Left cardiac atrium (tissue), 4 donors: ENCODE measurements at places on chromosomes 7 and 10. TPM values are rescaled to one million over a fixed set of nuclear protein-coding genes. Genes with fewer than 3 reads are reported as not detected.

DNA sequence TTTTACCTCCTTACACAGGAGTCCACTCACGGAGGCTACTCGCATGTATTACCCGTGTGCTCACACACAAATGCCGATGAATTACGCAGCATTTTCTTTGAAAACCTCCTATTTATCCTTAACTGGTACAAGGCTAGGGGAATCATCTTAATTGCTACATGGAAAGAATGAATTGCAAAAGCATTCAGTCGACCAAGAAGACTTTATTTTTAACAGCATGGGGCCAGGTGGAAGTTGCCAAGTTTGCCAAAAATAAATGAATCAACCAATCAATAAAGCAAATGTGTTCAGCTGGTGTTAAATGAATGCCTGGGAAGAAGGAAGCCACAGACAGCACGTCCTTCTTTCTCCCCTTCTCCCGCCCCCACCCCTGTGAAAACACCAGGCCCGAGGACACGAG lies 55.8 kb downstream of the CTBP2 start:
- DNase-seq, result no peak

DNA sequence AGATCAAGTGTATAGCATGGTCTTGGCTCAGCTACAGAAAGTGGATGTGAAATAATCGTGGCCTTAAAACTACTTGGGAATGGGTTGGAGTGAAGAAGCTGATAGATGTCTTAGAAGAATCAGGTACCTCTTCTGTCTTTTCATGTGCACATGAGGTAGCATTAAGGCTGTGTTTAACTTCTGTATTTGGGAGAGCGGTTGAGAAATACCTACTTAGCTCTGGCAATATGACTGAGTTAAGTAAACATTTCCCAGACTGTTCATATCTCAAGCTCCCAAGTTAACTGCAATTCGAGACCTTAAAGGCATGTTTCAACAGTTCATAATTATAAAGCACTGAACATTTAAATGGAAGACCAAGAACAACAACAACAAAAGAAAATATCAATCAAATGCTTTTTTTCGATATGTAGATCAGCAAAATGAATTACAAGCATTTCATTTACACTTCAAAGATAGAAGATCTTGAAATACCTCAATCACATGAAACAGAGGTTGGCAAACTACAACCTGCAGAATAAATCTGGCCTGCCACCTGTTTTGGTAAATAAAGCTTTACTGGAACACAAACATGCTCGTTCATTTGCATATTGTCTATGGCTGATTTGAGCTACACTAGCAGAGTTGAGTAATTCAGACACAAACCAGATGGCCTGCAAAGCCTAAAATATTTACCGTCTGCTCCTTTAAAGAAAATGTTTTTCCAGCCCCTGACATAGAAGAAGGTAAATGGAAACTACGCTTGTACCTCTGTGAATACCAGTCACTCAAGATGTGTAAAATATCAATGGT lies 337.1 kb upstream of the GLI3 start:
- no peak for DNase-seq

- DNase-seq, result no peak
These were observed 37.0 kb downstream of the CCSER2 start for GRCh38 chr10:84365335-84365881.

The CCDC186 gene
- 17.9 TPM for total RNA-seq

The CPA2 gene
- not detected for total RNA-seq

GRCh38 chr7:2968616-2969397 lies 74.9 kb downstream of the CARD11 start:
- no peak for DNase-seq

DNA sequence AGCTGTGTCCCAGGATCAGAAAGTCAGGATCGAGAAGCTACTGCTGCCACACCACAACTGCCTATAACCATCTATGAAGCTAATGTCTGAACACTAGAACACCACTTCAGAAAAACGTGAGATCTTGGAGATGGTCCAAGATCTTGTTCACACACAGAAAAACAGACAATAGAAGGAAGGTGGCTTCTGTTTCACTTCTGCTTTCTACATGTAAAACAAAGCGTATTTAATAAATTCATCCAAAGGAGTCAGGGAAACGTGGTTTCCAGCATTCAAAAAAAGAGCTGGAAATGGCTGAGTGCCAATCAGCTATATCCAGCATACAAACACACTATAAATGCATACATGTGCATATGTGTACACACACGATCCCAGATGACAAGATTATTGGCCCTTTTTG lies 70.2 kb upstream of the CCDC71L start:
- DNase-seq, result no peak
